ENCODE measurements at places on chromosomes 16 and 17.

DNA sequence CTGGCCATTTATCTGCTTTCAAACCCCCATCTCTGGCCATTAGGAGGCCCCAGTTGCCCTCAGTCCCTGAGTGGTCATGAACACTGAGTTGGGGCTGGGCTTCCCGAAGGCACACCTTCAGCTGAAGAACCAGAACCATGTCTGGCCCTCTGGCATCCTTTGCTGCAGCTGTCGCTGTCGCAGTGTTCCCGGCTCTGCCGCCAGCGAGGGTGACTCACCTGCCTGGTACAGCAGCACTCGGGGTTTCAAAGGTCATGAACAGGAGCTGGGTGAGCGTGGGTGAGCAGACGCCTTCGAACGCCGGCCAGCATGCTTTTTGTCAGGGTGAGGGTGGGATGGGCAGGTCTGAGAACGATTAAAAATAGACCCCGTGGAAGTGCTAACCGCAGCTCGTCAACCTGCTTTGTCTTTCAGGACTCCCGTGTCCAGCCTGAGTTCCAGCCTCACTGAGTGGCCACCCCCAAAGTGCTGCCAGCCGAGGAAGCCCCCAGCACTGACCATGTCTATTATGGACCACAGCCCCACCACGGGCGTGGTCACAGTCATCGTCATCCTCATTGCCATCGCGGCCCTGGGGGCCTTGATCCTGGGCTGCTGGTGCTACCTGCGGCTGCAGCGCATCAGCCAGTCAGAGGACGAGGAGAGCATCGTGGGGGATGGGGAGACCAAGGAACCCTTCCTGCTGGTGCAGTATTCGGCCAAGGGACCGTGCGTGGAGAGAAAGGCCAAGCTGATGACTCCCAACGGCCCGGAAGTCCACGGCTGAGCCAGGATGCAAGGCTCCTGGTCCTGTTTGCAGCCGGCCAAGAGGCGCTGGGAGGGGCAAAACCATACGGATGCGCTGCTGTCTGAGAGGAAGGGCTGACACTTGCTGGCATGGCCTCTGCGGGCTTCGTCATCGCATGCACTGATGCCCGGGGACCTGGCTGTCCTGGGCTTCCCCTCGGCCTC, 7.6 kb downstream of the SNN start:
- no peak for DNase-seq

GRCh38 chr17:27808628-27809027, 8.3 kb upstream of the NOS2 start:
- no peak for DNase-seq

- DNase-seq, result no peak
Measured at GRCh38 chr16:31127182-31127581, 8.3 kb downstream of the PRSS8 start.

- DNase-seq, result no peak
Measured at GRCh38 chr17:73064084-73064938, 28.2 kb downstream of the SLC39A11 start.

- DNase-seq, result peak; percentile 62
Measured at GRCh38 chr17:42248351-42249179, 27.6 kb downstream of the STAT5B start.

DNA sequence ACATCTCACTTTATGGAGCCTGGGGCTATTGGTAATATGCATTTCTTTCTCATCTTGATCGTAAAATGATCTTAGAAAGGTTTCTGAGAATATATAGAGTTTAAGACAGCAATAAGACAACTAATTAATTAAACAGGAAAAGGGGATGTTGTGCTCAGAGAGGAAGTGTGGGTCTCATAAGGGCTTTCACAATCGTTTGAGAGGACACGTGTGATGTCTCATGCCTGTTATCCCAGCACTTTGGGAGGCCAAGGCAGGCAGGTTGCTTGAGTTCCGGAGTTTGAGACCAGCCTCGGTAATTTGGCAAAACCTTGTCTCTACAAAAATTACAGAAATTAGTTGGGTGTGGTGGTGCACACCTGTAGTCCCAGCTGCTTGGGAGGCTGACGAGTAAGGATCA, 295.6 kb downstream of the WWOX start:
- DNase-seq, result no peak

- peak; percentile 60 for DNase-seq
Measured at GRCh38 chr16:23803591-23804123, 32.1 kb upstream of the PRKCB start.

GRCh38 chr16:6967796-6968320, 364.8 kb upstream of the RBFOX1 start:
- DNase-seq, result no peak

DNA sequence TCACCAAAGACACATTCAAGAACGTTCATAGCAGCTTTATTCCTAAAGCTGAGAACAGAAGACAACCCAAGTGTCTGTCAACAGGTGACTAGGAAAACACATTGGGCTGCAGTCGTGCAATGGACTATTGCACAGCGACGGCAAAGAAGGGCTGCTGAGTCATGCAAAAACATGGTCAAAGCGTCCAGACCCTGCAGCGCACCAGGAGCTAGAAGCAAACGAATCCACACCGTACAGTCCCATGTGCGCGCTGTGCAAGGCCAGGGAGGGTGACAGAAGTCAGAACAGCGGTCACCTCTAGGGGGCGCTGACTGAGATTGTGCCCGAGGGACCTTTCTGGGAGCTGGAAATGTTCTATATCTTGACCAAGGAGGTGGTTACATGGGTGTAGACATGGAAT, 266.4 kb downstream of the MAF start:
- peak; percentile 7 for DNase-seq

DNA sequence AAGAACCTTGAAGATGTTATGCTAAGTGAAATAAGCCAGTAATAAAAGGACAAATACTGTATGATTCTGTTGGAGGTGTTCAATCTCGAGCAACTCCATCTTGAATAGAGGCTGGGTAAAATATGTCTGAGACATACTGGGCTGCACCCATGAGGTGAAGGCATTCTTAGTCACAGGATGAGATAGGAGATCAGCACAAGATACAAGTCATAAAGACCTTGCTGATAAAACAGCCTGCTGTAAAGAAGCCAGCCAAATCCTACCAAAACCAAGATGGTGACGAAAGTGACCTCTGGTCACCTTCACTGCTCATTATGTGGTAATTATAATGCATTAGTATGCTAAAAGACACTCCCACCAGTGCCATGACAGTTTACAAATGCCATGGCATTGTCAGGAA, 98.1 kb downstream of the RGS9 start:
- DNase-seq, result no peak

DNA sequence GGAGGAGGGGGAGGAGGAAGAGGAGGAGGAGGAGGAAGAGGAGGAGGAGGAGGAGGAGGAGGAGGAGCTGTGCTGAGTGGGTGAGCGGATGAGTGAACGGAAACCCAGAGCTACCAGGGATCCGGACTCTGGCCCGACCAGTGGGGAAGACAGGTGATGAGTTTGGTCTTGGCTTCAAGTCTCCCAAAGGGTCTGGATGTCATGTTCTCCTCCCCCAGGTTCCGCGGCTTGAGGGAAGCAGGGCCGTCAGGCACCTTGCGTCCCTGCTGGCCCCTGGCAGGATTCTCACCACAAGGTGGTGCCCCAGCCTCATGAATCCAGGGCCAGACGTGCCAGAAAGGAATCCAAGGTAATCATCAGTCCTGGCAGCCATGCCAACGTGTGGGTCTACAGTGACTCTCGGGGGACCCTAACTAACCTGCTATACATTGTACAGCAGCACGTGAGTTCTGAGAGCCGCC, 13.5 kb upstream of the ABAT start:
- peak; percentile 32 for DNase-seq

DNA sequence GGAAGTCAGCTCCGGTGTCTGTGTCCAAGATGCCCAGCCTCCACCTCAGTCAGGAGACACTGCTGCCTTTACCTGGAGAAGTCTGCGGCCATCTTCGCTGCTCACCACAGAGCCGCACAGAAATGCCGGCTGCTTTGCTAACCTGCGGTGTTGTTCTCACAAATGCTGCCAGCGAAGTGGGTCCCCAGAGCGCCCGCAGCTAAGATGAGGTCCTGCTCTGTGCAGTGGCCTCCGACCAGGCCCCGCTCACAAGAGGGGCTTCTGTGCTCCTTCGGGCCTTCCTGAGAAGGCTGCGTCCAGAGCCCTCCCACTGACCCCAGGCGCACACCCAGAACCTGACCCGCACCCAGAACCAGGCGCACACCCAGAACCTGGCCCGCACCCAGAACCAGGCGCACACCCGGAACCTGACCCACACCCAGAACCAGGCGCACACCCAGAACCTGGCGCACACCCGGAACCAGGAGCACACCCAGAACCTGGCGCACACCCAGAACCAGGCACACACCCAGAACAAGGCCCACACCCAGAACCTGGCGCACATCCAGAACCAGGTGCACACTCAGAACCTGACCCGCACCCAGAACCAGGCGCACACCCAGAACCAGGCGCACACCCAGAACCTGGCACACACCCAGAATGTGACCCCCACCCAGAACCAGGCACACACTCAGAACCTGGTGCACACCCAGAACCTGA, 51.5 kb upstream of the FASN start:
- DNase-seq, result no peak

DNA sequence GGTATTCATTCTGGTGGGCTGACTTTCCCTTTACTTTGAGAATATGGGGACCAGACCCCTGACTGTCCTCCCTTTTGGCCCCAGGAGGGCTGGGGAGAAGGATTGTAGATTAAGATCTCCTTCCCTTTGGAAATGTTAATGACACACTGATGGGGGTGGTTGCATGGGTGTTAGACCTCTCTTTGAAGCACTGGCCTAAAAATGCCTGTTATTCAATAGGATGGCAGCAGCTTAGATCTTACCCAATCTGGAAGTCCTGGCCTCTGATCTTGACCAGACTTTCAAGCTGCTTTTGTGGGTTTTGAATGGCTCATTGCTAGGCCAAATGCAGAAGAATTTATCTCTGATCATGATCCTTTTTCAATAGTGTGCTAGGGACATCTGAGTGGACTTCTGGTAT, 25.7 kb downstream of the MAP3K3 start:
- DNase-seq, result no peak

GRCh38 chr16:57564571-57565270, 22.3 kb downstream of the ADGRG5 start:
- DNase-seq, result no peak

DNA sequence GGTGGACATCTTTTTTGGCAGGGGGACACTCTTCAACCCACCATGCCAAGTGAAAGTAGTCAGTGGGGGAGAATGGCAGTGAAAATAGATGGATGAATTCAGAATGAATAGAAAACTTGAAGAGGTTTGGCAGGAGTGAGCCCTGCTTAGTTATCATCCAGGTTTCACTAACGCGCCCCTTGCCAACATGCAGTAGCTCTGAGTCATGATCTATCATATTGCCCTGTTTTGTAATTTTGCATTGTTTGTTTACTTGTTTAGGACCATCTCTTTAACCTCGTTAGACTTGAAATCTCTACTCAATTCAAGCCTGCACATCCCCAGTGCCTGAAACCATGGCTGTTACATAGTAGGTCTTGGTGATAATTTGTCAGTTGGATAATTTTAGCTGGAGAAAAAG, 116.7 kb downstream of the RBFOX1 start:
- no peak for DNase-seq

GRCh38 chr17:10716218-10716617, 13.6 kb downstream of the TMEM220 start:
- DNase-seq, result no peak

DNA sequence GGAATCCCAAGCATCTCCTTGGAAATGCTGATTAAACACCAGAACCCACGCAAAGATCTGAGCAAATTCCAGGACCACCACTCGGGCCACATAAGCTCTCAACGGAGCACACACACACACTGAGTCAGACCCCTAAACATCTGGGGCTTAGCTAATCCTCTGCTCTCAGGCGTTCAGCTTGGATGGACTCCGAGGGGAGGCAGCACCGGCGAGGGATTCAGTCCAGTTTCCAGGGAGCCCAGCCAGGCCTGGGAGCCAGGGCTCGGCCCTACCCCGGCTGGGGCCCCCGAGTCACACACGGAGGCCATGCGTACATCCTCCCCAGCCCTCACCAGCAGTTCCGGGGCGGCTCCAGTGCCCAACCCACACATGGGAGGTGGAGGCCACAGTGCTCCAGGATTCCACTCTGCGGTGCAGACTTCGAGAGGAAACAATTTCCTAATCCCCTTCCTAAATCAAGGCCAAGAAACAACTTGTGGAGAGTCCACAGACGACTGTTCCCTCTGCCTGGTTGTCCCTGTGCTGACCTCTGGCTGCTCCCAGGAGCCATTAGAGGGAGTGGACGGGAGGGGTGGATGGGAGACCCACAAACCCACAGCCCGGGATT, 70.5 kb downstream of the GAS7 start:
- no peak for DNase-seq

DNA sequence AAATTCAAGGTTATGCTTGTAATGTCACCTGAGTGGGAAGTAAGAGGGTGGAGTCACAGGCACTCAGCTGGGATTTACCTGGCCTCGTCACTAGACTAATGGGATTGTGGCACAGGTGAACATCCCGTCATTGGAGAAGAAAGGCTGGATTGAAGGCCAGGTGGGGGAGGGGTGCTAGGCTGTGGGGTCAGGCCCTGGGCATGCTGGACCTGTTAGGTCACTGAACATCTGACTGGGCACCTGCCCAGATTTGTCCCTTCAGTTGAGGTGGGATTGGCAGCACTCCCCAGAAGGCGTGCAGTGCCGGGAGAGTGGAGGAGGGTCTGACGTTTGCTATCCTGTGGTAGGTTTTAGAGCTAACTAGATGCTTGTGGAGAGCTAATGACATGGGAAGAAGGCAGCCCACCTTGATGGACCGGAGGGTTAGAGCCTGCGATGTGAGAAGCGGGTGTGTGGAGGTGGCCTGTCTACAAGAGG, 161.5 kb upstream of the ZNF267 start:
- DNase-seq, result no peak

DNA sequence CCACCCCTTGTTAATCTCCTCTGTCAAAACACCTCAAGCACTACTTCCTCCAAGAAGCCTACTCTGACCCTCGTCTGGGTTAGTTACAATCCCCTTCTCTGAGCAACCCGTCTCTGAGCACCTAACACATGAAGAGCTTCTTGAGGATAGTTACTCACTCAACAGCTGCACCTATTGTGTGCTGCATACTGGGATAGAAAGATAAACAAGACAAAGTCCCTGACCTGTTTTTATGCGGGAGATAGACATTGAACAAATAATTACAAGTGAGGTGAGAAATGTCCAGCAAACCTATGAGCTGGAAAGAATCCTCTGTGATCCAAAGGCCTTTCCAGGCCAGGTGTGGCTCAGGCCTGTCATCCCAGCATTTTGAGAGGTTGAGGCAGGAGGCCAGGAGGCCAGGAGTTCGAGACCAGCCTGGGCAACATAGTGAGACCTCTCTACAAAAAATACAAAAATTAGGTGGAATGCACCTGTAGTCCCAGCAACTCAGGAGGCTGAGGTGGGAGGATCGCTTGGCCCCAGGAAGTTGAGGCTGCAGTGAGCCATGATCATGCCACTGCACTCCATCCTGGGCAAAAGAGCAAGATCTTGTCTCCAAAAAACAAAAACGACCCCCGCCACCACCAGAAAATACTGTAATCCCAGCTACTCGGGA, 5.5 kb upstream of the ZNF771 start:
- no peak for DNase-seq

DNA sequence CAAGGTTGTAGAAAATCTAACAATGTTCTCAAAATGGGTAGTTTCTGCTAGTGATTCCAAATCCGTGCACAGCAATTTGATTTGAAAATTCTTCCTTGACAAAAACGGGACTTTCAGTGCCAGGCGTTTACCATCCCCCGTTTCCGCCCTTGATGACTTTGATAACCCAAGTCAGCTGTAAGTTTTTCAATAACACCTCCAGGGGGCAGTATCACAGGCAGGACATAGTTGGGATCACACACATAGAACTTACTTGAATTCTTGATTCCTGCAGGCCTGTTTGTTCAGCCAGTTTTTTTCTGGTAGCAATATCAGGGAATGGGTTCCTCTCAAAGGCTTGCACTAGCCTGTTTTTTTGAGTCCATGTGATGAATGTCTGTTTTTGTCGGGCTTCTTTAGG, 5.6 kb downstream of the DUXB start:
- no peak for DNase-seq
